ENCODE measurements at places on chromosomes 7 and 10.

- DNase-seq = no peak
Observed at GRCh38 chr7:30366606-30367005, 82.2 kb downstream of the ZNRF2 start.

- DNase-seq = no peak
Observed at GRCh38 chr10:80589726-80590373, 52.1 kb downstream of the SH2D4B start.

- peak; percentile 52 for DNase-seq
Observed at GRCh38 chr10:104170610-104171254, 48.8 kb downstream of the SFR1 start.

GRCh38 chr10:99673492-99673891, 14.2 kb downstream of the ENTPD7 start:
- no peak for DNase-seq

DNA sequence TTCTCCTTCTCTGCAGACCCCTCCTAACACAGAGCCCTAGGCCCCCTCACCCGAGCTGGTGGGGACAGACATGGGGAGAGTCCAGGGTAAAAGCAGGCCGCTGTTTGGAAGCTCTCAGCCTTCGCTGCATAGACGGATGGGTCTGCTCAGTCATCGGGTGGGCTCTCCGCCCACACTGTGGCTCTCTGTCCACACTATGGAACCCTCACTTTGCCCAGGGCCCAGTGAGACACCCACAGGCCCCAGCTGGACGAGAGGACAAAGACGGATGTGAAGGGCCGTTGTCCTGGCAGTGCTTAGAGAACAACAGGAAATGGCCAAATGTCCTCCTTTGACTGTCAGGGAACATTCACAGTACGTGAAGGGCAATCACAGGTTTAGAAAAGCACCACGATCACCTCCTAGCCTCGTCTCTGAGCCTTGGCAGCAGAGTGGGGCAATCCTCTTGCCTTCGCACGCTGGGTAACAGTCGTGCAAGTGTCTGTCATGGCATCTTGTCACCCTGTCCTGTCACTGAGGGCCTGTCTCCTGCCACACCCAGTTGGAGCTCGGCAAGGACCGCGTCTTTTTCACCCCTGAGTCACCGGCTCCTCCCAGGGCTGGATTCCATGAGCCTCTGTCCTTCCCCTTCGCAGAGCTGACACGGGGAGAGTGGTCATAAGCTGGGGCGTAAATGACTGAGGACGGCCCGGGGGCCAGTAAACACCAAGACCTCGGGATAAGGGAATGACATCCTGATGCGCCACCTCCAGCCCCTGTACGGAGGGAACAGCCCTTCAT, 80.6 kb downstream of the PRKAG2 start:
- no peak for DNase-seq

- DNase-seq = no peak
Observed at GRCh38 chr10:78866731-78867554, 201.8 kb upstream of the ZMIZ1 start.

GRCh38 chr10:108375691-108376090, 1211.2 kb upstream of the SORCS1 start:
- DNase-seq = no peak

DNA sequence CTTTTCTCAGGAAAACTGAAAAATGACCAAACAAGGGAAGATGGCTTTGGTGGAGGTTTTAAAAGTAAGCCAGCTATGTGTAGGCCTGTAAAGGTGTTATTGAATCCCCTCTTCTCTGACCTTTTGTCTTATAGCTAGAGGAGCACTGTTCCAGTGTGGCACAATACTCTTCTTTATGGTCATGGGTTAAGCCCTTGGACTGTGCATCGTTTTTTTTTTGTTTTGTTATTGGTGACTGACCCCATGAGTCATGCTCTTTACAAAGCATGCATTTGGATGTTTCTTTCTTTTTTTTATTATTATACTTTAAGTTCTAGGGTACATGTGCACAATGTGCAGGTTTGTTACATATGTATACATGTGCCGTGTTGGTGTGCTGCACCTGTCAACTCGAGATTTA, 19.6 kb upstream of the FAM25A start:
- no peak for DNase-seq

GRCh38 chr10:84074521-84074920, 64.8 kb upstream of the GHITM start:
- no peak for DNase-seq

- no peak for DNase-seq
Observed at GRCh38 chr10:83943920-83944319, 195.4 kb upstream of the GHITM start.

- no peak for DNase-seq
Observed at GRCh38 chr10:118950190-118950680, 79.3 kb upstream of the NANOS1 start.

- no peak for DNase-seq
Observed at GRCh38 chr10:5940807-5941218, 36.5 kb downstream of the IL15RA start.

DNA sequence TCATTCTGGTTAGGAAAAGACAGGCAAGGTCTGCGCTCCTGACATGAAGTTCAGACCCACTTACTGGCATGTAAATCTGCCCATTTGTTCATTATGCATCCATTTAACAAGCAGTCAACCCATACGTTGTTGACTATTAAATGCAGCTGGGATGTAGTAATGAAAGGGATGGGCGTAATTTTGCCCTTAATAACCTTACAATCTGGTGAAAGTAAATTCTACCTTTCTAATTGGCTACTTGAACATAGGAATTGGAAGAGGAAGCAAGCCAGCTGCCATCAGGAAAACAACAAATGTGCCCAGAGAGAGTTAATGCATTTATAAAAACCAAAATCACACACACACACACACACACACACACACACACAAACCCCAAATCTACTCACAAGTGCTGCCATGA, 170.2 kb upstream of the PITRM1 start:
- DNase-seq = no peak

DNA sequence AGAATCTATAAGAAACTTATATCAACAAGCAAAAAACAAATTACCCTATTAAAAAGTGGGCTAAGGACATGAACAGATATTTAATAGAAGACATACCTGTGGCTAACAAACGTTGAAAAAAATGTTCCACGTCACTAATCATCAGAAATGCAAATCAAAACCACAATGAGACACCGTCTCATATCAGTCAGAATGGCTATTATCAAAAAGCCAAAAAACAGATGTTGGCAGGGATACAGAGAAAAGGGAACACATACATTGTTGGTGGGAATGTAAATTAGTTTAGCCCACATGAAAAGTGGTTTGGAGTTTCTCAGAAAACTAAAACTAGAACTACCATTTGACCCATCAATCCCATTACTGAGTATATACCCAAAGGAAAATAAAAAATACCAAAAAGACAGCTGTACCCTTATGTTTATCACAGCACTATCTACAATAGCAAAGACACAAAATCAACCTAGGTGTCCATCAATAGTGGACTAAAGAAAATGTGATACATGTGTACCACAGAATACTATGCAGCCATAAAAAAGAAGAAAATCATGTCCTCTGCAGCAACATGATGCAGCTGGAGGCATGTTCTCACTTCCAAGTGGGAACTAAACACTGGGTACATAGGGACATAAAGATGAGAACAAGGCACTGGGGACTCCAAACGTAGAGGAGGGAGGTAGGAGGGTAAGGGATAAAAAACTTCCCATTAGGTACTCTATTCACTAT, 83.8 kb upstream of the TMEM168 start:
- DNase-seq = no peak

DNA sequence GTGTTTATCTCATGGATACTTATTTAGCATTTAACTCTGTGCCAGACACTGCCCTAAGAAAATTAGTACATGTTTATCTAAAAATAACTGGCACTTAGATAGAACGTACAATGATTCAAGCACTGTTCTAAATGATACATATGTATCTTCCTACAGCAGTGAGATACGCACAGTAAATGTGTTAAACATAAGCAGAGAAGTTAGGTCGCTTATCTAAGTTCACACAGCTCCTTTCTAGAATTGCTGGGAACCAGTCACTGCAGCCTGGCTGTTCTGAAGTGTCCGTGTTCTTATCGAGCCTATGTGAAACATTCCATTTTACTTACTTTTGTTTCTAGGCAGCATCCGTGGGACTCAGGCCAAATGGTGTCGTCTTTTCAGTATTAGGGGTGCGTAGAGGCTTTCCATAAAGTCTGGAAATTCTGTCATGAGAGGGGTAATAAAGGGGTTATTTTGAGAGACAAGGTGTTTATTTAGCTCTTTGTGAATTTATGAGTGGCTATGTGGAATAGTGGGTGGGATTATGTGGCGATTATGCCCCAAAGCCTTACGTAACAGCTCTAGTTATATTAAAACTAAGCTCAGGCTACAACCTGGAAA, 186.9 kb downstream of the SND1 start:
- DNase-seq = no peak

Data from activated CD4-positive, alpha-beta T cell treated with anti-CD3 and anti-CD28 coated beads, Interleukin-2, amount 10 ng/mL, durations not matched to agents 7 days and 5 days (primary cell).